CD4-positive, alpha-beta T cell (primary cell): ENCODE measurements at places on chromosomes 2 and 18.

- DNase-seq, result no peak
Measured at GRCh38 chr2:169050476-169051240, 18.7 kb upstream of the DHRS9 start.

- DNase-seq, result no peak
Measured at GRCh38 chr2:67650291-67651133, 253.4 kb downstream of the ETAA1 start.

GRCh38 chr2:47300081-47300480 is 102.9 kb upstream of the MSH2 start:
- no peak for DNase-seq

DNA sequence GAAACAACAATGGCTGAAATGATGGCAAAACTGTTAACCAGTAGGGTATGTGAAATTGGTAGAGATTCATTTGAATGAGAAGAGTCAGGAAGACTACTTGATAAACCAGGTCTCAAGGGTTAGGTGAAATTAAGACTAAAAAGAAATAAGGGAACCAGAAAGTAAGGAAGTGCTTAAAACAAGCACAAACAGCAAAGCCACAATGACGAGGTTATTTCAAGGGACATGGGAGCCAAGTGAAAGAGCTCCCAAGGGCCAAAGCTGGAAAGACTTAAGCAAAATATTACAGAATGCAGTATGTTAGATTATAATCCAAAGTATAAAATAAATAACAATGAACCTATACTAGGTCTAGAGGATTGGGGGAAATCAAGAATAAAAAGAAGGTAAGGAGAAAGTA is 19.3 kb upstream of the CD302 start:
- DNase-seq, result no peak

DNA sequence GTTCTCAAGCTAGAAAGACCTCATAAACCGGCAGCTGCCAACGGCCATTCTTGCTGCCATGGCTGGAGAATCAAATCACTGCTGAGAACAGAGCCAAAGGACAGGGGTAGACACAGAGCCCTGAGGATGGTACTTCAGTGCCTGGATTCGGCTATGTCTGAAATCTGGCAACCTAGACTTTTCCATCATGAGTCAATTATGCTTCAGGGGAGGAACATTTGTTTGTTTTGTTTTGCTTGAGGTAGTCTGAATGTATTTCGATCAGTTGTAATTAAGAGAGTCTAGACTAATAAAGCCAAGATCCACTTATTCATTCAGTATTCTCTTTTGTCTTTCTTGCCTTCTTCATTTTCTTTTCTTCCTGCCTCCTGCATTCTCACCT is 122.8 kb upstream of the SH3BP4 start:
- DNase-seq, result no peak

- DNase-seq, result no peak
Measured at GRCh38 chr18:37484983-37485834, 80.4 kb downstream of the CELF4 start.

DNA sequence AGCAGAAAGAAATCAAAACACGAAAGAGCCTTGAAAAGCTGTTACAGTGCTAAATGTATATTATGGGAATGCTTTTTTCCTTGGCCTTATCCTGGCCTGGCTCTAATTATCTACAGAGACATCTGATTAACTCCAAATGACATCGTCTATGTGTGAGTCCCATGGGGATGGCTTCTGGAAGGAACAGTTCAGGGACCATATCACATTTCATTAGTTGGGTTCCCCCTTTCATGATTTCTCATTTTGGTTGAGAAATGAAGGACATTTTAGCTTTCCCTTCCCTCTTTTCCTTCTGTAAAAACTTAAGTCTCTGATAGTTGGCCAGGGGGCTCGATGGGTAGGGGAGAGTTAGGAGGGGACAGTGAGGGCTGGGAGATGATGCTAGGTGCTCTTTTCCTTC is 116.7 kb downstream of the PRKCE start:
- DNase-seq, result no peak

DNA sequence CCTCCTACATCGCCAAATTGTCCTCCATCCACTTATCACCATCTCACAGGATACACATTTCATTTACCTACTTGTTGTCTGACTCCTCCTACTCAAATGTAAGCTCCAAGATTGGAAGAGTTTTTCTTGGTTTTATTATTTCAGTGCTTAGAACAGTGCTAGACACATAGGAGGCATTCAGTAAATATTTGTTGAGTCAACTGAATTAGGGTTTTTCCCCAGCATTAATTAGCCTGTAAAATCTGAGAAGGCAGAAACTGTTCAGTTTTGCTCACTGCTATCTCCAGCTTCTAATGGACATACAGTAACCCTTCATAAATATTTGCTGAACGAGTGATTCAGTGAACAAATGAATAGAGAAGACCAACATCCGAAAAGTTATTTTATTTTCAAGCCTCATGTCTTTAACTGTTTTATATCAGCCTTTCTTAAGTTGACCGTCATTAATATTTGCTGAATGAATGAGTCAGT is 800 bp downstream of the TTC21B start:
- DNase-seq, result no peak

DNA sequence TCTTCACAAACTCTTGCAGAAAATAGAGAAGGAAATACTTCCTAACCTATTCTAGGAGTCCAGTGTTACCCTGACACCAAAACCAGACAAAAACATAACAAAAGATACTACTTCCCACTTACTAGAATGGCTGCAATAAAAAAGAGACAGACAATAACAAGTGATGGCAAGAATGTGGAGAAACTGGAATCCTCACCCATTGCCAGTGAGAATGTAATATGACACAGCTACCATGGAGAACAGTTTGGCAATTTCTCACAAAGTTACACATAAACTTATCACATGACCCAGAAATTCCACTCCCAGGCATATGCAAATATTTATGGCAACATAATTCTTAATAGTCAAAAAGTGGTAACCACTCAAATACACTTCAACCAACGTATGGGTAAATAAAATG is 209.8 kb upstream of the CTAGE1 start:
- DNase-seq, result no peak

GRCh38 chr2:23940718-23941620 is 706 bp downstream of the UBXN2A start:
- no peak for DNase-seq

DNA sequence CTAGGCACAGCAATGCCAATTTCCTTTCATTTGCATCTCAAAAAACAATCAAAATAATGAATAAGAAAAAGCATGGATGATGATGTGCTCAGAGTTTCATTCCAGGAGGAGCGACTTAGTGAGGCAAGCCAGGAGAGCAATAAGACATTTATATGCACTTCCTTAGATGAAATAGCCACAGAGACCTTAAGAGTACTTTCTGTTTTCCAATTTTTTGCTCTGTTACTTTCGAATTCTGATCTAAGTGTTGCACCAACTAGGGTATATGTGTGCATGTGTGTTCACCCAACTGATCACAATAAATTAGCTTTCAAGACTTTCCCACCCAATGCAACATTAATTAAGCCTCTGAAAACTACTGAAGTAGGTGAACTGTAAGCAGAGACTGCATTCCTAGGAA is 709 bp downstream of the RAB27B start:
- no peak for DNase-seq

- DNase-seq, result no peak
Measured at GRCh38 chr2:215507136-215507535, 71.3 kb upstream of the FN1 start.

DNA sequence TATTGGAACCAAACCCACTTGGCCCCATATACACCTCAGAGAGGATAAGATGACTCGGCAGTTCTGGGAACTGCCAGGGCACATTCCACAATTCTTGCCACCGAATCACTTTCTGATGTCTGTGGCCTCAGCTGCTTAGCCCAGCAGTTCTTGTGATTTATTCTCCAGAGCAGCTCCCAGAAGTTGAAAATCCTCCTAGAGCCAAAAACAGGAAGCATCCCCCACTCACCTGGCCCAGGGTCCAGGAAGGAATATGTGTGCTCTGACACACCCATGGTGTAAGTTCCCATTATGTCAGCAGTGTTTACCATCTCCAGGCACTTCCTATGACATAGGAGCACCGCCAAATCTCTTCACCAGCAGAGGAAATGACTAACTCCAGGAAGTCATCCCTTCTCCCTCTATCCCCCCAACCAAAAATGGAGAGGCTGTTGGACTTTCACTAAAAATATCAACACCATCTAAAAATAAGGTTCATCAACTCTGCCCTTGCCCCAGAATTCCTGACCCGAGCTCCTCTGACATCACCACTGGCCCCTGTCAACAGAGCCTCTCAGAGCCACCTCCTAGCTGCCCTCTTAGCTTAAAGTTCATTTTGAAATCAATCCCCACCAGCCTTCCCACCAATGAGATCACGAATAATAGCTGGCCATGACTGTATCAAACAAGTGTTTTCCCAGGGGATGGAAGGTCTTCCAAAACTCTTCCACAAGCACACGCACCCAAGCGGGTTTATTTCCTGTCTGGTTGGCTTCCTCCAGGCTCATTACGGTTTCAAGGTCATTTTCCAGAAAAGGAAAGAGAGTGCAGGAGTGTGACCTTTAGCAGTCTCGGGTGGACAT is 223.1 kb upstream of the PARD3B start:
- DNase-seq, result no peak
